ENCODE measurements at places on chromosomes 7 and 10. TPM values are rescaled to one million over a fixed set of nuclear protein-coding genes. Genes with fewer than 3 reads are reported as not detected.

DNA sequence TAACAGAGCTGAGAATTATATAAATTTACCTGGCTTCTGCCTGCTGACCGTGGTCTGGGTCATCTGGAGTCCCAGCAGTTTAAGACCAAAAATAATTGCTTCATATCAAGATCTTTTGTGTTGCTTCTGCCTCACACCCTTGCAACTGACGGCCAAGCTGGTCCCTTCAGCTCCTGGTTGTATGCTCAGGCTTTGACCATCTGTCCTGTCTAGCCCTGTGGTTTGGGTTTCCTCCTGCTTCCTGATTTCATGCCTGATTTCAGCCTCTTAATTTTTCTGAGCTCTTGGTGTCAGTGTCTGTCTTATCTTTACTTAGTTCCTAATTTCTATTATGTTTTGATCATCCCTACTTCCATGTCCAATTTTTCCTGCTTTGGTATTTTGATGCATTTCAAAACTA lies 87.9 kb upstream of the PLXDC2 start:
- no peak for DNase-seq

DNA sequence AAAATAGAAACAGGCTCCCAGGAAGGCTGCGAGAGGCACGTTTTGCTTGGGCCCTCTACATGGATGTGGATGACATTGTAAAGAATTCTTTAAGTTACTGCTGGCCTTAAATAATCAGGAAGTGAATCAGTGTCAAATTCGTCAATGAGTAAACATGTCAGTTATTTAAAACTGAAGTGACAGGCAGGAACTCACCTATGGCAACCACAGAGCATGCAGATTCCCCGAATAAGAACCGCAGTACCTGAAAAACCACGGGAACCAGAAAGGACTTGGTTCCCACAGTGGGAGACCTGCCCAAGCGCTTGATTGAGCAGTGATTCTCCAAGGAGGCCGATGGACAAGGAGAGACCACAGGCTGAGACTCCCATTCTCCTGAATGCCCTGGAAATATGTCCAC lies 351.2 kb upstream of the AKR1E2 start:
- no peak for DNase-seq

DNA sequence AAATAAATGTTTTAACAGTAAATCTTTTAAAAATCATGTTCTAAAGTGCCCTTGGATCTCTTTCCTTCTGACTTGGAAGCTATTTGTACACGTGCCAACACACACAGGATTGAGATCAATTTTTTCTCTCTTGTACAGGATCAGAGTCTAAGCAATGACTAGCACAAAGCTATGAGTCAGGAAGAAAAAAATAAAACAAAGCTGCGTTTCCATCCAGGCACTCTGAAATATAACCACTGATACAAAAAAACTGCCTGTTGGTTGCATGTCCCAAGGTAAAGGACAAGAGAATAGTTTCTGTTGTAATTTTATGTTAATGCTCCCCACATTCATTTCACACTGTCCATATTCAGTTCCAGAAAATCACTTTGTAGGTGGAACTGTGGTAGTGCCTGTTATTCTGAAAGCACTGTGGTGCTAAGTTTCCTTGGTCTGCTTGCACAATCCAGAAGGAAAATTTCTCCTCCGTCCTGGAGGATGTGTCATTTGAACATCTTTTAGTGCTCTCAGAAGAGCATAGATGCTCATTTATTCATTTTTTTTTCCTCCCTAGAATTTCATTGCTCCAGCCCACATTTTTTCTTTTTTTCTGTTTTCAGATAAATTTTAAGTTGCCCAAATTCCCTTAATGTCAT lies 113.4 kb downstream of the PLXDC2 start:
- DNase-seq = peak; percentile 66

CYP26C1 gene
- total RNA-seq = 0.09 TPM

HHEX gene
- 3.6 TPM for total RNA-seq

SFRP4 gene
- 55.4 TPM for total RNA-seq

SPAM1 gene
- total RNA-seq = not detected

DLD gene
- total RNA-seq = 42.6 TPM

All from muscle of leg (tissue), 16 donors.